Endothelial cell (in vitro differentiated cells): ENCODE measurements at places on chromosomes 12 and 14. TPM values are rescaled to one million over a fixed set of nuclear protein-coding genes. Genes with fewer than 3 reads are reported as not detected.
A peak's percentile ranks its signal among the peaks of the same experiment; 100 is the strongest.

GRCh38 chr12:42565633-42566032 lies 23.9 kb downstream of the PRICKLE1 start:
- H3K4me3 ChIP-seq, result no peak overlapping the region
- no peak overlapping the region for H3K27ac ChIP-seq
- no peaks in the 10 kb centered on the region for H3K36me3 ChIP-seq
- H3K27me3 ChIP-seq, result peaks cover 2% of the 10 kb centered on the region
- peaks cover 14% of the 10 kb centered on the region for H3K4me1 ChIP-seq

DNA sequence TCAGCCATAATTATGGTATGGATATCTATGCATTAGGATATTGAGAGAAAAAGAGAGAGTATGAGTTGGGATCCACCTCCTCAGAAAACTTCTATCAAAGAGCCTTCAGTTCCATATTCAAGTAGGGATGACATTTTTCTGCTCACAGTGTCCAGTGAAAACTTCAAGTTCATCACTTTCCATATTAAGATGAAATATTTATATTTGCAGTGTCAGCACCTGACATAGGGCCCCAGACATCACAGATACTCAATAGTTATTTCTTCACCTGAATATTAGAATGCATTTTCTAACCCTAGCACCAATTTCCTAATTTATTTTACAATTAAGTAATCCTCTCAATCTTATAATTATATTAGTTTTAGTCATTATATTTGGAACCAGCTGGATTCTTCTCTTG lies 318.0 kb upstream of the MGAT4C start:
- H3K4me3 ChIP-seq, result no peak overlapping the region
- no peaks in the 10 kb centered on the region for H3K36me3 ChIP-seq
- H3K27me3 ChIP-seq, result no peaks in the 10 kb centered on the region

DNA sequence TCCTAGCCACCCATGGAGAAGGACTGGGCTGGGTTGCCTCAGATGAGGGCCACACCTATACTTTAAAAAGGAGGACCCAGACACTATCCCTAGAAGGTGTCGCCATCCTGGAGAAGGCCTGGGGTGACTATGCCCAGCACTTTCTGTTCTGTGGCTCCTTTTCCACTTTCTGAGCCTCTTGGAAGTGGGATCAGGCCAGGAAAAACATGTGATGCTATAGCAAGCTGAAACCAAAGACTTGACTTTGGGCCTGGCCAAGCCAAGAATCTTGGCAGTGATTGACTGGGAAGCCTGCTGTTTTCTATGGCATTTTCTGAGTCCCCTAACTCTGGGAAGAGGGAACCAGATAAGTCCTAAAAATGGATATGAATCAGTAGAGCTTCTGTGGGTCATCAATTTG lies 332.3 kb downstream of the ZFP36L1 start:
- H3K4me1 ChIP-seq, result peaks cover 32% of the 10 kb centered on the region
- no peaks in the 10 kb centered on the region for H3K27me3 ChIP-seq
- no peak overlapping the region for H3K27ac ChIP-seq

DNA sequence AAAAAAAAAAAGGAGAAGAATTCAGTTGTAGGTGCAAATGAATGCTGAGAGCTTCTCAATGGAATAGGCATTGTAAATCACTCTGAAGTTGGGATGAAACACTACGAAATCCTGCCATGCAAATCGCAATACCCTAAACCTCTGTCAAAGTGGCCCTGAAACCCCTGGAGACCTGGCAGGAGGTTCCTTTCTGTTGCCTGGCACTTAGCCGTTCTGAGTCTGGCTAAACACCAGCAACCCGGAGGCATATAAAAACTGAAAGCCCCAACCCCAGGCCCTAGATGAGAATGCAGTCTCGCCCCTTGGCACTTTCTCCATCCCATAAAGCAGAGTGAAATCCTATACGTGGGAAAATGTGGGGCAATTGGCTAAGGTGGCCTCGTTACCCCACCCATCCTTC lies 151.5 kb upstream of the PARP11 start:
- no peak for DNase-seq
- peaks cover 40% of the 10 kb centered on the region for H3K4me1 ChIP-seq
- H3K27ac ChIP-seq, result peak overlapping the region; percentile 92
- peaks cover 5% of the 10 kb centered on the region for H3K27me3 ChIP-seq
- no peaks in the 10 kb centered on the region for H3K36me3 ChIP-seq
- H3K4me3 ChIP-seq, result no peak overlapping the region

Gene CCDC38
- total RNA-seq, result not detected

GRCh38 chr14:103593577-103593976 lies 30.8 kb downstream of the COA8 start:
- no peaks in the 10 kb centered on the region for H3K27me3 ChIP-seq
- peak overlapping the region; percentile 11 for H3K4me3 ChIP-seq
- H3K27ac ChIP-seq, result peak overlapping the region; percentile 80
- H3K4me1 ChIP-seq, result peaks cover 22% of the 10 kb centered on the region
- H3K36me3 ChIP-seq, result peaks cover 9% of the 10 kb centered on the region
- DNase-seq, result peak; percentile 17

DNA sequence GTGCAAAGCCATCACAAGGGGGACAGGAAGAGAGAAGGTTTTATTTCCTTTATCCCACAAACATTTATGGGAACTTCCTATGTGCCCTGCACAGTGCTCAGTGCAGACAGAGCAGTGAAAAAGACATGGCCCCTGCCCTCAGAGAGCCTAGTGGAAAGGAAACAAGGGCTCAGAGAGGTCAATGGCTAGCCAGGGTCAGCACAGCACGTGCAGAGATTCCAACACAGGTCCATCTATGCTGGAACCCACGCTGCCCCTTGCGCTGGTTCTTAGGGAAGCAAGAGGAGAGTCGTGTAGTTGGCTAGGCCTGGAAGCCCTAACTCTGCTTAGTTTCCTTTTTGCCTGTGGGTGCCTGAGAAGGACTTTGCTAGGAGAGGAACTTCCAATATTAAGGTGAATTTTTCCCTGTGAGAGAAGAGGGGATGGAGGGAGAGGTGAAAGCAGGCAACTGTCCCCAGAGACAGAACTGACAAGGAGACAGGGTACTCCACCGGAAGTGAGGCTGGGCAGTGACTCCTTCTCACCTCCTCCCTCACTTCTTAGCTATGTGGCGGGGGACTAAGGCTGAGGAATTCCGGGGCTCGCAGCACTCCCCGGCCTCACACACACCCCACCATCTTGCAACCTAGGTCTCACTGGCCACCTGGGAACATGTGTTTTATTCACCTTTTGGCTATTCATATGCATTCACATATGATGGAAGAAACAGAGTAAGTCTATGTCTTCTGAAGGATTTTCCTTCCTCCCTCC lies 12.1 kb upstream of the GPX2 start:
- no peak for DNase-seq
- H3K27ac ChIP-seq, result no peak overlapping the region
- H3K4me3 ChIP-seq, result no peak overlapping the region
- H3K27me3 ChIP-seq, result peaks cover 15% of the 10 kb centered on the region
- no peaks in the 10 kb centered on the region for H3K4me1 ChIP-seq
